ENCODE measurements at places on chromosomes 11 and 22. TPM values are rescaled to one million over a fixed set of nuclear protein-coding genes. Genes with fewer than 3 reads are reported as not detected.

- H3K27me3 ChIP-seq: no peaks in the 10 kb centered on the region
- H3K36me3 ChIP-seq: peaks cover 73% of the 10 kb centered on the region
- H3K4me1 ChIP-seq: no peaks in the 10 kb centered on the region
- DNase-seq: peak; percentile 23
These were observed 14.5 kb downstream of the THOC5 start for GRCh38 chr22:29539105-29539504.

Gene LARGE2
- total RNA-seq: not detected

GRCh38 chr22:36636916-36637315, 66.6 kb downstream of the CACNG2 start:
- H3K27me3 ChIP-seq: peaks cover 42% of the 10 kb centered on the region
- no peaks in the 10 kb centered on the region for H3K36me3 ChIP-seq
- no peak overlapping the region for H3K4me3 ChIP-seq

DNA sequence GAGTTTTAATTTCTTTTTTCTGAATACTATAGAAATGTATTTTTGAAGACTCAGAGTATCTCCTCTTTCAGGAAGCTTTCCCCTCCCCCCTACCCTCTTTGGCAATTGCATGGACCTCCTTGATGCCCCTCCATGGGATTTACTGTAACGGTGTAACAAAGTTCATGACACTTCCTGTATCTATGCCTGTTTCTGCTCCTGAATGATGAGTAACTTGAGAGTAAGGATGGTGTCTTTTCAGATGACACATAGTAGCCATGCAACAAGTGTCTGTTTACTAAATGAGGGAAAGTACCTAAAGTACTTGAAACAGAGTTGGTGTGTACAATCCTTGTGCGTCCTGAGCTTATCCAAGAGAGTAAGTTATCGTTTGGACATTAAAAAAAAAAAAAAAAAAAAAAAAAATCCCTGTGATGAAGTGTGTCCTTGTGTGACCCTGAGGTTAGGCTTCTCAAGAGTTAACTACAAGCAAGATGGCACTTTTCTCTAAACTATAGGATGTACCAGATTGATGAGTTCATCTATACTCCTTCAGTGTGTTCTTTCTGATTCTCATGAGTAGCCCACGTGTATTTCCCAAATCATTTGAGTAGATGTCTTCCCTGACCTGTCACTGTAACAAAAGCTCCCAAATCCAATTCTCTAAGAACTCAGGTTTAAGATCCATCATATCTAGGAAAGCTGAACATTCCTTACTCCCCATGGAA, 7.4 kb downstream of the ETS1 start:
- H3K27ac ChIP-seq: no peak overlapping the region
- H3K27me3 ChIP-seq: peaks cover 10% of the 10 kb centered on the region
- H3K4me3 ChIP-seq: no peak overlapping the region
- peaks cover 26% of the 10 kb centered on the region for H3K4me1 ChIP-seq
- peak; percentile 36 for DNase-seq

Gene EFCAB6
- total RNA-seq: 1.8 TPM

Gene SCGB2A2
- total RNA-seq: not detected

Gene CD3D
- not detected for total RNA-seq

GRCh38 chr22:37196539-37197450, 8.7 kb upstream of the C1QTNF6 start:
- no peak overlapping the region for H3K4me3 ChIP-seq
- H3K36me3 ChIP-seq: no peaks in the 10 kb centered on the region
- no peak overlapping the region for H3K27ac ChIP-seq
- H3K4me1 ChIP-seq: peaks cover 34% of the 10 kb centered on the region

- no peak overlapping the region for H3K27ac ChIP-seq
- no peaks in the 10 kb centered on the region for H3K36me3 ChIP-seq
- no peak for DNase-seq
- no peaks in the 10 kb centered on the region for H3K4me1 ChIP-seq
These were observed 78.9 kb upstream of the POU2AF2 start for GRCh38 chr11:111166598-111166997.

Gene HEPN1
- not detected for total RNA-seq

Gene OR52N4
- not detected for total RNA-seq

GRCh38 chr22:47063606-47064005, 301.2 kb downstream of the TBC1D22A start:
- H3K36me3 ChIP-seq: no peaks in the 10 kb centered on the region
- DNase-seq: peak; percentile 62
- no peak overlapping the region for H3K27ac ChIP-seq

- peak overlapping the region; percentile 77 for H3K27ac ChIP-seq
- no peak overlapping the region for H3K4me3 ChIP-seq
- no peaks in the 10 kb centered on the region for H3K27me3 ChIP-seq
- H3K36me3 ChIP-seq: no peaks in the 10 kb centered on the region
These were observed 1059.7 kb downstream of the OPCML start for GRCh38 chr11:132472411-132473172.

GRCh38 chr22:38802671-38803121, 8.8 kb upstream of the DNAL4 start:
- no peak overlapping the region for H3K27ac ChIP-seq
- peaks cover 21% of the 10 kb centered on the region for H3K4me1 ChIP-seq
- H3K27me3 ChIP-seq: peaks cover 4% of the 10 kb centered on the region
- no peak overlapping the region for H3K4me3 ChIP-seq
- peak; percentile 96 for DNase-seq

DNA sequence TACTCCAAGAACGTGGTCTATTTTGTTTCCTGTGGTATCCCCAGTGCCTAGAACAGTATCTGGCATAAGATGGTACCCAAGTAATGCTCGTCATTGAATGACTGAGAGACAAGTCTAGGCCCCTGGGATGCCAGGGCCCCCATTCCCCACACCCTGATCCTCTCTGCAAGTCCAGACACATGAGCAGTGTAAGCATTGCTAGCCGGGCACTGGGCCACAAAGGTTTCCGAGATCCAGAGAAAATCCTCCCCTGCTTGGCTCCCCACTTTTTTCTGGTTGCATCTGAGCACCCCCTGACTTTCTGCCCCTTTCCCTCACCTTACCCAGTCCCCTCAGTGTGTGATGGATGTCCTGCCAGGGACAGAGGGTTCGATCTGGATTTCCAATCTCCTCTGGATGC, 160.1 kb upstream of the NECTIN1 start:
- no peak overlapping the region for H3K27ac ChIP-seq
- no peak overlapping the region for H3K4me3 ChIP-seq
- H3K27me3 ChIP-seq: no peaks in the 10 kb centered on the region

Gene OR4A16
- not detected for total RNA-seq

DNA sequence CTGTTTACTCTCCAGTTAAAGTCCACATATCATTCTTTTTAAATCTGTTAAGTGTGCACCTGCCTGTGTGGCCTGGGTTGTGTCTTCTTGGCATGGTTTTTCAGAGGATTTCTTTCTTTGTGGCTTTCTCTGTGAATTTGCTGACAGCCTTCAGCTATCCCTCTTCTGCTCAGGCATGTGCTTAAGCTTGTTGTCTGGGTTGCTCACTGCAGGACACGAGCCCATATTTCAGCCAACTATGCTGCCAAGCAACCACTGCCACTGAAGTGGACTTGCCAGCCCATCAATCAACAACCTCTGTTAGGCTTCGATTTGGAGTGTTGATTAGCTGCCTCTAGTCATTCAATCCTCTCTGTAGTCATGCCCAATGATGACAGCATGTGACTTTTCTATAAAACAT, 18.4 kb downstream of the OR51I2 start:
- no peak overlapping the region for H3K4me3 ChIP-seq
- no peaks in the 10 kb centered on the region for H3K27me3 ChIP-seq
- H3K4me1 ChIP-seq: no peaks in the 10 kb centered on the region
- no peak for DNase-seq

DNA sequence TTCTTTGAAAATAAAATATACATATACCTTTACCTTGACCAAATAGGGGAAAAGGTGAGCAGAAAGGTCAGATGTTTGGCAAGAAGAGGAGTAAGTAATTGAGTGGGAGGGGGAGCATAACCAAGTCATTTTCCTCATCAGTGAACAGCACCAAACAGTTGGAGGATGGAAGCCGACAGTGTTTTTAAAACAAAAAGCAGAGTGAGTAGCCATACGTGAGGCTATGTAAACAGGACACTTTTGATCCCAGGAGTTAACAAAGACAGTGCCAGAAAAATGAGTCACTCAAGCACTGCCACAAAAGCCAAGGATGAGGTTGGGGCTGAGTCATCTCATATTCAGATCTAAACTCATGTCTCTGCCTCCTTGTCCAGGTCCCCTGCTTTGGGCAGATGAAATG, 734.7 kb downstream of the KCNA4 start:
- DNase-seq: peak; percentile 14
- H3K36me3 ChIP-seq: no peaks in the 10 kb centered on the region
- H3K4me1 ChIP-seq: peaks cover 18% of the 10 kb centered on the region

DNA sequence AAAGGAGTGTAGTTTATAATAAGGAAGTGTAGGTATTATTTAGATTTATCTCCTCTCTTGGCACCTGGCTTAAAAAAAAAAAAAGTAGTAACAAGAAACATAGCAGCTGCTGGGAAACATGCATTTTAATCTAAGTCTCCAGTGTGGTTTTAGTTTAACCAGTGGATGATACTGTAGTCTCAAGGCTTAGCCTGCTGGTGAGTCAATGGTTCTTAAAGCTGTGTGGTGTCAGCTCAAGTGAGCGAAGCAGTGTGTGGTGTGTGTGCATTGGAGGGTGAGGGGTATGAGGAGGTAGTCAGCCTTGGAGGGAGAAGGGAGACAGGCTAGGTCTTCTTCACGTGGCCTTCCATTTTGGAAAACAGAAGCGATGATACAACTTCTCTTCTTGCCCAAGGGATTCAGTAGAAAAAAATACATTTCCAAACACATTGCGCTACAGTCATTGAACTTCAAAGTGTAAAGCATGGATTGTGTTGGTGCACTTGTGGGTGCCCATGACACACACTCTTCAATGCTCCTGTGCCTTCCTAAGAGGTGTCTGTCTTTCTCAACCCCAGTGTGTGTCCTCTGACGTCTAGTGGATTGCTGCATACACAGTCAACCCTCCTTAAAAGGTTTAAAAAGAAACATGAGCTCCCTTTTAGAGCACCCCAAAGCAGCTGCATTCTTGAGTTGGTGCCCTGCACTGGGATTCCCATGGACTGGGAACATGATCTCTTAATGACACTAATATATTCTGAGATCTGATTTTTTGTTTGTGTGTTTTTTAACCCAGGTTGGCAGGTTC, 40.1 kb downstream of the ZBTB16 start:
- no peaks in the 10 kb centered on the region for H3K4me1 ChIP-seq
- H3K27ac ChIP-seq: no peak overlapping the region
- H3K36me3 ChIP-seq: no peaks in the 10 kb centered on the region
- no peak overlapping the region for H3K4me3 ChIP-seq
- DNase-seq: no peak
- H3K27me3 ChIP-seq: no peaks in the 10 kb centered on the region

GRCh38 chr22:33658775-33659174, 261.5 kb downstream of the LARGE1 start:
- H3K4me1 ChIP-seq: peaks cover 6% of the 10 kb centered on the region
- H3K27ac ChIP-seq: peak overlapping the region; percentile 66
- H3K4me3 ChIP-seq: no peak overlapping the region
- H3K36me3 ChIP-seq: no peaks in the 10 kb centered on the region
- H3K27me3 ChIP-seq: no peaks in the 10 kb centered on the region
- DNase-seq: no peak

Gene KRTAP5-2
- not detected for total RNA-seq

- H3K36me3 ChIP-seq: no peaks in the 10 kb centered on the region
- DNase-seq: peak; percentile 48
- no peak overlapping the region for H3K27ac ChIP-seq
- H3K27me3 ChIP-seq: no peaks in the 10 kb centered on the region
- no peaks in the 10 kb centered on the region for H3K4me1 ChIP-seq
- no peak overlapping the region for H3K4me3 ChIP-seq
These were observed 619.7 kb downstream of the BRD1 start for GRCh38 chr22:49208004-49208402.

DNA sequence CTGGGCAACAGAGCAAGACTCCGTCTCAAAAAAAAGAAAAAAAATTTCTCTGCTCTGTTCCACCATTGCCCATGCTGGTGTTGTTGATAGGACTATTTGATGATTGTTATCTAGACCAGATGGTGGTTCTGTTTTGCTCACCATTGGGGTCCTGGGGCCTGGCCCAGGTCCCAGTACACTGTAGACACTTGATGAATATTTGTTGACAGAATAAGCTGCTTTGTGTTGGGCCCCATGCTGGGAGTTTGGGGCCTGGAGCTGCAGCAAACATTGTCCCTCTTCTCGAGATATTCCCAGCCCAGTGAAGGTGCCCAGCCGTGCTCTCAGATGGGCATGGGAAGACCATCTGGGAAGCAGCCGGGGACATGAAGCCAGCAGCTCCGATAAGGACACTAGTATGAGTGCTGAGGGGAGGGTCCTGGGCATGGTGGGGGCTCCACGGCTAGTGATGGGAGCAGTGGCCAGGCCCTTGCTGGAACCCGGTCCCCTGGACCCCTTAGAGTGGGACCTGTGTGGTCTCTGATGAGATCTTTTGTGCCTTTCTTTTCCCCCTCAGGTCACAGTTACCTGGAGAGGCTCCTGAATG, 13.6 kb downstream of the INCENP start:
- no peak overlapping the region for H3K4me3 ChIP-seq
- no peak overlapping the region for H3K27ac ChIP-seq
- H3K4me1 ChIP-seq: no peaks in the 10 kb centered on the region
- H3K27me3 ChIP-seq: no peaks in the 10 kb centered on the region
- peaks cover 38% of the 10 kb centered on the region for H3K36me3 ChIP-seq

DNA sequence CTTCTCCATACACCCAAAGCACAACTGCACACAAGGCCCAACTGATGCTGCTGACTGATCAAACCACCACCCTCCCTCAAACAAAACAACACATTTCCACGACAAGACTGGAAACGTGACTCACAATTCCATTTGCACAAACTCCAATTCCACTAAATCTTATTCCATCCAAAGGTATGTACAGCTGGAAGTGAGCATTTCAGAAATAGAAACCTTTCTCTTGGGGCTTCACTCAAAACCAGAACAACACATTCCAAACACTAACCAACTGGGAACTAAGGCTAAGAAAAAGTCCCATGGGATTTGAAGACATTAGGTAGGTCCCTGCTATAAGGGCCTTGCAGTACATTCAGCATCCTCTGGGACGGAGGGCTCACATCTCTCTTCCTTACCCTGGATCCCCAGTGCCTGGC, 19.6 kb downstream of the MORC2 start:
- H3K27me3 ChIP-seq: no peaks in the 10 kb centered on the region
- no peak overlapping the region for H3K27ac ChIP-seq
- H3K4me1 ChIP-seq: peaks cover 15% of the 10 kb centered on the region
- H3K4me3 ChIP-seq: no peak overlapping the region

DNA sequence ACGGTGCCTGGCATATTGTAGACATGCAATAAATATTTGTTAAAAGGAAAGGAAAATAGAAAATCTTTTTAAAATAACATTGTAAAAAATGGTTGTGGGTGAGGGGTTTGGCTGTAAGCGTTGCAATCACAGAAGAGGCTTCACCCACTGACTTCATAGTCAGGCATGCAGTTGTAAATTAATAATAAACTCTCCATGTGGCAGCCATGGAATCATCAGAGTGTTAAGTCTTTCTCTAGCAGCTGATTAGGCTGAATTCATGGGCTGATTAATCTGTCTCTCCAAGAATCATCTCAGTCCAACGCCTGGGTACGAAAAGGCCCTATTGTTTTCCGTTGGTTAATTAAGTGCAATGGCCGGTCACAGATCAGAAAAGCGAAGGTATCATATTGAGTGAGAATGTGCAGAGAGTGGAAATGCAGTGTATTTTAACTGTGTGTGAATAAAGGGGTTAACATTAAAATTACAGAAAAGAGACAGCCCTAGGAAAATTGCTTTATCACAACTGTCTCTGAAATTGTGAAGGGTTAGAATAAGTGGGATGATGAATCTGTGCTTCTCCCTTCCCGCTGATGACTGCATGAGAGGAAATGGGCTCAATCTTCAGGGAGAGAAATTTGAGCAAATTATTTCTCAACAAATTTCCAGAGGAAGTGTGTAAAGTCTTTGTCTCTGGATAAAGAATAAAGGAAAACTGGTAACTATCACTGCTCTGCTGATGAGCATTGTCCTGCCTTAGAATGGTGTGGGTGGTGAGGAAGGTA, 269.0 kb downstream of the FAM76B start:
- peaks cover 22% of the 10 kb centered on the region for H3K4me1 ChIP-seq
- no peak for DNase-seq
- no peak overlapping the region for H3K27ac ChIP-seq

Gene CARNS1
- total RNA-seq: under 0.01 TPM

Data from osteoblast (primary cell).